ENCODE measurements at places on chromosomes 7 and 10.

DNA sequence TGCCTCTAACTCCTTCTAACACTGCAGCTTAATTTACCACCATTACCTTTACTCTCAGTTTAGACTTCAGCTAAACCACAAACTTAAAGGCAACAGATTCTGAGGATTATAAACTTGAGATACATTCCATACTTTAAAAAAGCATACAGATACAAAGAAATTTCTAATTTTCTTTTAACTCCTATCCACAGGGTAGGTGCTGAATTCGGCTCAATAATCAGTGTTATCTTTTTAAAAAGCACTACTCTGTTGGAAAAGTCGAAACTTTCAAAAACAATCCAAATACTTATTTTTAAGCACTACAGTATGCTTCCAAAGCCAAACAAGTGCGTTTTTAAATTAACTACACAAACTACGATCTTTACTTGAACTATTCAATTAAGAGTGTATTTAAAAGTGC, 1.0 kb downstream of the SMNDC1 start:
- DNase-seq: no peak

DNA sequence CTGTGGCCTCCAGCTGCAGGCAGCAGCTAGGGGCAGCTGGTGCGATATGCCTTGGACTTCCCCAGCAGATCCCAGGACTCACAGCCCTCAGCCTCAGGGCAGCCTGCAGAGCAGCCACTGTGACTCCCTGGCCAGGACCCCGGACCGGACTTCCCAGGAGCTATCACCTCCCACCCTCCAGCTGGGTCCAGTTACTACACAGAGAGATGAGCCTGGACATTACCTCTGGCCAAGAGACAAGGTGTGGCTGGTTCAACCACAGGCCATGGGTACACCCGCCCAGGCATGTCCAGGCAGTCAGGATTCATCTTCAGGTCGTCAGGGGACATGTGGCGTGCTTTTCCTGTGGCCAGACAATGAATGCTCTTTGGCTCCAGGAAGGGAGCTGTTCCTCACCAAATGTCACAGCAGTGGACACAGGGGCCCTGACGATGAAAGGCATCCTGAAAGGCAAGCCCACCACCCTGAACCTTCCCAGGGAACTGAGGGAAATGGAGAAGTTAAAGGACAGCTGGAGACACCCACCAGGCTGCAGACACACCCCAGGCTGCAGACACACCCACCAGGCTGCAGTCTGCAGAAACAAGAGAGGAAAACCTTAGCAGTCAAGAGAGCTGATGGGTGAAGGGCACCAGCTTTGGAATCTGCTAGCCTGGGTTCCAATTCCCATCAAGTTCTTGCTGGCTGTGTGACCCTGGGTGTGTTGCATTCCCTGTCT, 25.8 kb upstream of the NANOS1 start:
- DNase-seq: no peak

GRCh38 chr7:149284850-149285585, 23.0 kb downstream of the ZNF783 start:
- DNase-seq: peak; percentile 99

- no peak for DNase-seq
These were observed 1092.5 kb upstream of the C7orf33 start for GRCh38 chr7:147498081-147498480.

DNA sequence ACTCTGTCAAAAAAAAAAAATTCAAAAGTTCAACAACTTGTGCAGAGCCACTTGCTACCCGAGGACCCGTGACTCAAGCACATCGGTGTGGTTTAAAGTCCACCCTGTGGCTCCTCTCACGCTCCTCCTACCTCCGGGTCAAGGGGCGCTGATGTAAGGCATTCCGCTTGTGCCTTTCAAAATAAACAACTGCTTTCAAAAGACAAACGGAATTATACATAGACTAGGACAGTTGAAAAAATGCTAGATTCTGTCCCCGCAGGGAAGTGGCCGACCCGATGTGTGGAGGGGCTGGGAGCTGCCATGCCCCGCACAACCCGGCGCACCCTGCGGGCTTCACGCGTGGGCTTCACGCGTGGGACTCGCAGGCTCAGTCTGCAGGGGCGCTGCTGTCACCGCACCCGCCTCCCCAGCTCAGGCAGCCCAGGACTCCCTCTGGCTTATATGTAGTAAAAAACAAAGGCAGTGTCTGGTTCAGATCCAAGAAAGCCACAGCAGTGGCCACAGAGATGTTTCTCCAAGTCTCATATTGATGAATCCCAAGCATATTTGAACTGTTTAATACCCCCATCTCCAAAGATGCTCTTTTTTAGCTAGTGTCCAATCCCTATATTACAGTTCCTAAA, 239.7 kb upstream of the INHBA start:
- DNase-seq: no peak

GRCh38 chr7:48171202-48171601, at the start of gene ABCA13:
TSS of gene ABCA13 (plus strand) at chr7:48171458. CDS start at chr7:48171484, 26 bp downstream.
- no peak for DNase-seq

DNA sequence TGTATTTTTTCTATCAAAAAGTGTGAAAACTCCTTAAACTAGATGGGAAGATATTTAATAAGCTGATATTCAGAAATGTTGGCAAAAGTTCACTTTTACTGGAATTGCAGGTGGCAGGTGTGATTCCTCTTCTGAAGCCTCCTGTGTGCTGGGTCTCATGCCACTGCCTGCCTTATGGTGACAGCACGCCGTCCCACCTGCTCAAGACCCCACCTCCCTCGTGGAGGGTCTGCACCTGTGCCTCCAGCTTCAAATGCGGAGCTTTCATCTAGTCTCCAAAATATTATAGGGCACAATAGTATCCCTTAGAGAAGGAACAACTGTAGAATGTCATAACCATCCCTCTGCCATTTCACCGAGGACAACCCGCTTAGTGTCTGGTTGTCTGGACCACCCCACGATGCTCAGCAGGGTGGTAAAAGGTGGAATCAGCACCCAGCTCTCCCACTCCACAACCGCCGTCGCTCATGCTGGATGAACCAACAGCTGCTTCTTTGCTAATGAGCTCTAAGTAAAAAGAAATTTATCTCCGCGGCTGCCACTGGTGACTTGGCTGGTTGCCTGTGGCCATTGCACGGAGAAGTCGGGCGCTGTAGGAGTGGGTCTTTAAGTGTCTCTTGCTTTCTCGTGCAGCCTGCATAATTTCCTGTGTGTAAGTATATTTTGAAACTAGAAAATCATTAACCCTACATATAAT, 119.3 kb upstream of the TCERG1L start:
- no peak for DNase-seq

DNA sequence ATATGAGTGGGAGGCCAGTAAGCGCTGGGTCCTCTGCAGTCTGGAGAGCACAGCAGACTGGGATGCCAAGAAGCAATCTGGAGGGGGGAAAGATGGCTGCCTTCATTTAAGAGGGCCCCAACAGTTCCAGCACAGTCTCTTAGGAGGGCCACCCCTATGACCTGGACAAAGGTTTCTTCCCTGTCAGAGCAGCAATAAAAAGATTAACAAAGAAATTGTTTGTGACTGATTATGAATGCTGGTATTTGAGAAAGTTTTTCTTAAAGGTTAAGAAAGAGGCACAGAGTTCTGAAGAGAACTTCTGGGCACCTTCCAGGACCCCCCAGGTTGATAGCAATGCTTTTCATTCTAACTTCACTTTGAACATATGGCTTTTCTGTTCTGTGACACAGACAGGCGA, 52.3 kb downstream of the CYP26A1 start:
- no peak for DNase-seq

DNA sequence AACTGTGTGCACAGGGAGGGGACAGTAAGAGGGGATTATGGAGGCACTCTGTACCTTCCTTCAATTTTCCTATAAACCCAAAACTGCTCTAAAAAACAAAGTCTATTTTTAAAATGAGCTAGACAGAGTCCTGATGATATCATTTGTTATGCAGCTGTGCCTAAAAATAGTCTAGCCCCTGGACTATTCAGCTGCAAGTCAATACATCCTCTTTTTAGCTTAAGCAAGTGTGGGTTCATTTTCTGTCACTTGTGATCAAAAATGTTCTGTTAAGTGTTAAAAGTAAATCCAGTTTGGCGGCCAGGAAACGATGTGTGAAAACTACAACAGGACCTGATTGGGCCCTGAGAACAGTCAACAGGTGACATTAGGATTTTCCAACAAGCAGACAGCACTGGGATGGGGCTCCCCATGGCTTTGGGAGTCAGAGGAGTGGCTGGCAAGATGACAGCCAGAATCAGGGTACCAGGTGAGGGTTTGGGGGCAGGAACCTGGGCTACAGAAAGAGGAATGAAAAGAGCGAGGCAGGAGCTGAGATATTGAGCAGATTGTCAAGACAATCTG, 33.9 kb downstream of the FAM107B start:
- DNase-seq: no peak

GRCh38 chr7:30213637-30214036, 70.8 kb upstream of the ZNRF2 start:
- DNase-seq: no peak

DNA sequence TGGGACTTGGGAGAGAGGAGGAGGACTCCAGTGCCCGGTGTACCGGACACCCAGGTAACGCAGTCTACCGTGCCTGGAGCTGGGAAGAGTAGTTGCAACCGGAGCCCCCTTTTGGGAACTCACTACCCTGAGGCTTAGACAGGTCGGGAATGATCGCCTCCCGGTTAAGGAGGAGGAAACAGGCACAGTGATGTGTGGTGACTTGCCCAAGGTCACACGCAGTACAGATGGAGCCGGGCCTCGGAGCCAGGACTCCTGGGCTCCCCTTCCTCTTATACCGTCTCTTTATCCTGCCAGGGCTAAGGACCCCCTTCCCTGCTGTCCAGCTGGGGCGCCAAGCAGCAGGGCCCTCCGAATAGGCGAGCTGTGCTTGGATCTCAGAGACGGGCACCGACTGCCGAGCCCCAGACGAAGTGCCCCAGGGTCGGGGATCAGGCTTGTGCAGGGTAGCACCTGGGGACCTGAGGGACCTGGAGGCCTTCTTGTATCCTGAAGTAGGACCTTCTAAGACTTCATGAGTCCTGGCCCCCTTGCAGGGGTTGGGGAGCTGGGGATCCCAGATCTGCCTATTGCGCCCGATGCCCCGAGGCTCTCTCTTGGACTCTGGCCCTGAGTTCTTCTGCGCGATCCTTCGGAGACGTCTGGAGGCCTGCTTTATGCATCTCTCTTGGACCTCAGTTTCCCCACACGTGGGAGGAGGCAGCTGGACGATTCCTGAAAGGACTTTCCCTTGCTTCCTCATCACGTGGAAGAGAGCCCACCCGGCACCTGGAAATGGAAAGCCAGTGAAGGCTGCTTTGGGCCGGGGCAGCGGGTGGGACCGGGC, 767 bp upstream of the CYP26A1 start:
- DNase-seq: no peak

GRCh38 chr7:155594961-155595366, 48.6 kb upstream of the CNPY1 start:
- no peak for DNase-seq

GRCh38 chr7:46786221-46786954, 795.5 kb downstream of the TNS3 start:
- DNase-seq: no peak

- DNase-seq: no peak
These were observed 188.3 kb downstream of the MAD1L1 start for GRCh38 chr7:2044311-2044882.

GRCh38 chr10:31708046-31708445, 220.6 kb downstream of the ARHGAP12 start:
- DNase-seq: no peak

- DNase-seq: no peak
These were observed 117.9 kb upstream of the PRR15 start for GRCh38 chr7:29445736-29446135.

DNA sequence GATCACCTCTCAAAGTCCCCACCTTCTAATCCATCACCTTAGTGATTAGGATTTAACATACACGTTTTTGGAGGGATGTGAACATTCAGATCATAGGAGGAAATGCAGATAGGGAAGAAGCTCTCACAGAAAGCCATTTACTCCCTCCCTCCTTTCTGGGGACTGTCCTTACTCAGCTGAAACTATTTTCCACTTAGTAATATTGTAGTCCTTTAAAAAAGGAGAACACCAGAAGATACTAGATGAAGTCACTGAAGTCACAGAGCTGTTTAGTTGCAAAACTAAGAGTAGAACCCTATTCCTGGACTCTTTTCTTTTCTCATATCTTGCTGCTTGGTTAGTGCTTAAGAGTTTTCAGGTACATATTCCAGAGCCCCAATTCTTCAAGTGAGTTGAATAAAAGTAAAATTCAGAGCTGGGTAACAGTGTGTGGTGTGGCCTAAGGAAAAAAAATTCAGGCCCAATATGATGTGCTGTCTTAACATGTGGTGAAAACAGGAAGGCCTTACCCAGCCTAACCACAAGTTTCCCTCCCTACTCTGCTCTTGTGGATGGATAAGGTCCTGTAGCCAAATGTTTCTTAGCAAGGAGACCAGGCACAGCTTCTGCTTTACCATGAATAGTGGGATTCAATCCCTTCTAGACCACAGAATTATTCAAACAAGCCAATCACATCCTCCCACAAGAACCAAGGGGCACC, 135.7 kb downstream of the INHBA start:
- DNase-seq: no peak

DNA sequence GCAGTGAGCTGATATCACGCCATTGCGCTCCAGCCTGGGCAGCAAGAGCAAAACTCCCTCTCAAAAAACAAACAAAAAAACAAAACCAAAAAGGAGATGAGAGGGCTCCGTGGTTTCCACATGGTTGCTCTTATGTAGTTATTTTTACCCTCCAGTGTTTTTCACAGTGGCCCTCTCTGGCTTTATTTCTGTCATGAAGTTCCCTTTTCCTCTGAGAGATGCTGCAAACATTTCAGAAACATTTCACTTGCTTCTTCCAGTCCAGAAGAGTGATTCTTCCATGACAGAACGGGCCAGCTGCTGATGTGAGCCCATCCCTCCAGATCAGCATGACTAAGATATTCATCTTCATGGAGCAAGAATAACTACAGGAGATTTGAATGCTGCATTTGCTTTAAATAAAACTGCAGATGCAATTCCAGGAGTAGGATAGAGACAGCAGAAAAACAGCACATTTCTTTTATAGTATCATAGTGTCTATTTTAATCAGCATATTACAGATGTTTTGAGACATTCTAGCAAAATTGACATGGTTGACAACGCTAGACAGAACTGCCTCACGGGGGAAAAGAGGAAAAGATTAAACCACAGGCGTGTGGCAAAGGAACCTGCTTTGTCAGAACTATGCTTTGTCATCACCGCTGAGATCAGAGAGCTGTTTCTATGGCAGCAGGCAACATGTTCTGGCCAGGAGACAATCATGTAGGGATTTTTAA, 40.3 kb downstream of the NRCAM start:
- DNase-seq: no peak

DNA sequence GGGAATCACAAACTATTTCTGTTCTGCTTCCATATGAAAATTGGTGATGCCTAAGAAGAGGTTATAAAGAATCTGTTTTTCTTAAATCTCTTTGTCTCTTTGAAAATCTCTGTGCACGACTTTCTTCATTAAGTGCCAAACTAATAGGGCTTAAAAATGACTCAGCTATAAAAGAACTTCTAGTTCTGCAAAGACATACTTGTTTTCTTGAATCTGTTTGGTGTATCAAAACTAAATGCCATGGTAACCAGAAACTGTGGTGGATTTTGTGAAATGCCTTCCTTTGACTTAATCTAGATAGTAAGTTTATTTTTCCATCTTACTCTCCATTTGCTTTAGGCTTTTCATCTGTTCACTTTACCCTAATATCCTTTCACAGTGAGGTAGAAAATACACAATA, 417.8 kb downstream of the PARD3 start:
- no peak for DNase-seq

Data from CD8-positive, alpha-beta T cell (primary cell).